Activated naive CD4-positive, alpha-beta T cell (primary cell): ENCODE measurements at places on chromosomes 1 and 21.
A peak's percentile ranks its signal among the peaks of the same experiment; 100 is the strongest.

- no peak for DNase-seq
These were observed 14.7 kb downstream of the CACHD1 start for GRCh38 chr1:64484651-64485050.

- DNase-seq = no peak
These were observed at the start of gene SLC44A3 for GRCh38 chr1:94819945-94820746. Gene SLC44A3 (plus strand): TSS chr1:94820357. CDS start chr1:94820452, 95 bp downstream.

- no peak for DNase-seq
These were observed 193.2 kb downstream of the DHRS3 start for GRCh38 chr1:12424793-12425192.

- DNase-seq = no peak
These were observed 146.1 kb upstream of the FGGY start for GRCh38 chr1:59150577-59151386.

DNA sequence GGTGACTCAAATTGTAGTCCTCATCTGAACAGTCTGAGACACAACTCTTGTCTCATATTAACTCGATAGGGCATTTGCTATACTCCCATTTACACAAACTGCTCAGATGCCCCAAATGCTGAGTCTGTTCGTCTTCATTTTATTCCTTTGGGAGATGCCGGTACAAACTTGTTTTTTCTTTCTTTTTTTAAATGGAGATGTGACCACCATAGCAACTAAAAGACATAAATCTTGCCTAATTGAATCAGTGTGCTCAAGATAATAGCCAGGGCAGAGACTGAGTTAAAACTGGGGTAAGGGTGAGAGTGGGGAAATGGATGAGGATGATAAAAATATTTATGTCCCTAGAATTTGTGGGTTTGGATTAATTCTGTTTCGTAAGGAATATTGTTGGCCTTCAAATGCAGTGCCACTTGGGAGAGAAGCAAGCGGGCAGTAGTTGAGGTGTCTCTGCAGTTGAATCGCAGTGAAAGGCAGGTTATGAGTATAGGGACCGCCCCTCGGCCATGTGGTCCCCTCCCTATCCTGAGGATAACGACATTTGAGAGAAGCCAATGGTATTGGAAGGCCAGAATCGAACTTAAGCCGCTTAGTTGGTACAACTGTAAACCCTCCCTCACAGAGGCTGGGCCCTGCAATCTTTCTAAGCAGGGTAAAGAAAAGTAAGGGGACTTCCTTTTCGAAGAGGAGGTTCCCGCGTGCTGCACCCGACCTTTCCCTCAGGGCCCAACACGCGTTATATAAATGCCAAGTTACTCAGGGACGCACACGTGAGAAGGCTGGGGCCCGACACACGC lies 859 bp upstream of the LRRC8B start:
- peak; percentile 37 for DNase-seq

DNA sequence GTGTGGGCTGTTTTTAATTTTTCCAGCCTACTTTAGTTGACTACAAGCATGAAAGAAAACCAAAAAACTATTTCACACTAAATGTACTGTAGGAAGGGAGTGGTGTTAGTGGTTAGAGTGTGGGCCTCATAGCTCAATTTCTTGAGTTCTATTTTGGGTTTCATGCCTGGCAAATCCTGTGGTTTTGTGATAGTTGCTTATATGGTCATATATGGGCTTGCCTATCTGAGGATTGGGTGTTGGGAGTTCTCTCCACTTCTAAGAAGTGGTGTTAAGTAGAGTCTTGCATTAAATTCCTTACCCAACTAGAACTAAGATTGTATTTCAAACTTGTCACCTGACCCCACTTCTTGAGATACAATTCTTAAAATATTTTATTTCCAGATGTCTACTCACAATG lies 37.8 kb upstream of the COL11A1 start:
- no peak for DNase-seq

DNA sequence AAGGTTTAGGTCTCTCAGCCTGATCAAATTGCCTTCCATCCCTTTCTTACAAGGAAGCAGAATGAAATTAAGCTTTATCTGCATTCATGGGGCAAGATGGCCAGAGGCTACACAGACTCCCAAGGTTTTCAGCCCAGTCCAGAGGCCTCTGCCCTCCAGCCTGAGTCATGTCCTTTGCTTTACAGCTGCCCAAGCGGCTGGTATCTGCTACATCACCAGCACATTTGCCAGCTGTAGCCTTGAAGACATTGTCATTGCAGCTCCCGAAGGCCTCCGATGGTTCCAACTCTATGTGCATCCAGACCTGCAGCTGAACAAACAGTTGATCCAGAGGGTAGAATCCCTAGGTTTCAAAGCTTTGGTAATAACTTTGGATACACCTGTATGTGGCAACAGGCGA lies 16.0 kb downstream of the HAO2 start:
- no peak for DNase-seq

DNA sequence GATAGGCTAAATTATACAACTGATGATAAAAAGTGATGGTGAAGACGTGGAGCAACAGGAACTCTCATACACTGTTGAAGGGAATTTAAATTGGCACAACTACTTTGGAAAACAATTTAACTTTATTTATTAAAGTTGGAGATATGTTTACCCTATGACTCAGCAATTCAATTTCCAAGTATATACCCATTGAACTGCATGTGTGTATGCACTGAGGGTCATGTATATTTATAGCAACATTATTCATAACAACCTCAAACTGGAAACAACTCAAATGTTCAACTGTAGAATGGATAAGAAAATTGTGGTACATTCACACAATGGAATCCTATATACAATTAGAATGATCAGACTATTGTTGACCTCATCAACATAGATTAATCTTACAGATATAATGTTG lies 16.5 kb upstream of the BCAS2 start:
- DNase-seq = no peak

DNA sequence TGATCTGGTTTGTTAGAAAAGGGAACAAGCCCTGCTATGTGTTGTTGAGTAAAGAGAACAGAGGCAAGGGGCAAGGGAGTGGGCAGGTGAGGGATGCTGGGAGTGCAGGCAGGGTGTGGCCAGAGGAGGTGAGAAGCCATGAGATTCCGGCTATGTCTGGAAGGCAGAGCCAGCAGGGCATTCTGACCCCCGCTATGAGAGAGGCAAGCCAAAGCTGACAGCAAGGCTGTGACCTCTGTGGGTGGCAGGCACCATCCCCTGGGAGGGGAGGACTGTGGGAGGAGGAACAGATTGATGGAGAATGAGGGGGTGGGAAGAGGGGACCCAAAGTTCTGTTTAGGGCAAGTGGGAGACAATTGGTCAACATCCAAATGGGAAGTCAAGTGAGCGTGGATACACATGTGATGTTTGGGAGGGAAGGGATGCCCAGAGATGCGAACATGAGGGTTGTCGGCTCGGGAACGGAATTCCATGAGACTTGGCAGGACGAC lies 19.5 kb upstream of the PADI6 start:
- DNase-seq = no peak

DNA sequence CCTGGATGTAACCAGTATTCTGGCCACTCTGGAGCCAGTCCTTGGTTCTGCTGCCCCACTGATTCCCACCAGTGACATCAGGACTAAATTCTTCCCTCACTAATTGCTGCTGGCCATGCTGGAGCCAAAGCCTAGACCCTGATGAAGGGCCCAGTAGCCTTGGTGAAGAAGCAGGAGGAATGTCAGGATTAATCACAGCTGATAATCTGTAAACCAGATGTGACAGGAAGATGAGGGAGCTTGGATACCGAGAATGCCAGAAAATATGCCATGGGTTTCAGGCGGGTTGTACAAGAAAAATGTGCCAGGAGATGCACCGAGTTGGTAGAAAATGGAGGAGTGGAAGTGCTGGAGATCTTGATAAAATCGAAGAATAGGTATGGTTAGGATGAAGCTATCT lies 119.0 kb upstream of the PPP2R5A start:
- DNase-seq = no peak

DNA sequence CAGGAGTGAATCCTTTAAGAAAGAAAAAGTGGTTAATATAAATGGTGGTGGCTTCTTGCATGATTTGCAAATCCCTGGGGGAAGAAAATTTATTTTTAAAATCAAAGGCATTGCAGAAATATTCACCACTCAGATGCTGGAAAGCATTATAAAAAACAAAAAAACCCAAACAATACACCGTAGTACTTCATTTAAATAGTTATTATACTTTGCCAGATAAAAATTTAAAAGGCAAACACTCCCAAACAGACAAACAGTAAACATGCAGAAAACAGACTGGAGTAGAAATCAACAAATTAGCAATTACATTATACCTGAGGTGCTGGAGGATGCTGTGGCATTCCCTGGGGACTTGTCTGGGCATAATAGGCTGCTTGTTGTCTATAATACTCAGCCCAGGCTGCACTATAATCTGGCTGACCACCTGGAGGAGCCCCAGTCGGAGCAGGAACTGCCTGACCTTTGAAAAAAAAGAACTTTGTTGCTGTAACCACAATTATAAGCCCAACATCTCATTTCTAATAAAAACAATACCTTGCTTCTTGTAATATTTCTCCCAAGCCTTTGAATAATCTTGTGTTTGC lies 29.9 kb downstream of the FUBP1 start:
- DNase-seq = no peak

- no peak for DNase-seq
These were observed 4.4 kb downstream of the KCNN3 start for GRCh38 chr1:154865442-154866256.

GRCh38 chr1:215040190-215040589 lies 42.3 kb upstream of the KCNK2 start:
- DNase-seq = no peak

- DNase-seq = no peak
These were observed 5.5 kb downstream of the MTR start for GRCh38 chr1:236800623-236801022.

DNA sequence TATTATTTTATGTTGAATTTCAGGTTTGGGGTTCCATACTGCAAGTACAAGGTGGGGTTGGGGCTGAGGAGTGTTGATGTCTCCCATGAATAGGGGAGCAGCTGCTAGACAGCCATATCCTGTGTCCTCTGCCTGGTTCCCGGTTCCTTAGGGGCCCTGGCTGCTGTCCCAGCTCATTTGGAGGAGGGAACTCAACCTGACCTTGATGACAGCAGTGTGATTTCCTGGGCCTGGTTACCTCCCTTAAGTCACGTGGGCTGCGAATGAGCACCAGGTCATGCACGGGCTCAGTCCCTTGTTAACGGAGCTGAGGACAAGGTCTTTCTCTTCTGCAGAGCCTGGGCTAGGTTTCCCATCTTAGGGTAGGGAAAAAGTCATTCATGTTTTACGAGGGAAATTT lies 85.1 kb downstream of the MTR start:
- DNase-seq = no peak

GRCh38 chr1:222424826-222425225 lies 123.1 kb downstream of the HHIPL2 start:
- DNase-seq = no peak

GRCh38 chr1:10917513-10918454 lies 94.7 kb upstream of the TARDBP start:
- no peak for DNase-seq

DNA sequence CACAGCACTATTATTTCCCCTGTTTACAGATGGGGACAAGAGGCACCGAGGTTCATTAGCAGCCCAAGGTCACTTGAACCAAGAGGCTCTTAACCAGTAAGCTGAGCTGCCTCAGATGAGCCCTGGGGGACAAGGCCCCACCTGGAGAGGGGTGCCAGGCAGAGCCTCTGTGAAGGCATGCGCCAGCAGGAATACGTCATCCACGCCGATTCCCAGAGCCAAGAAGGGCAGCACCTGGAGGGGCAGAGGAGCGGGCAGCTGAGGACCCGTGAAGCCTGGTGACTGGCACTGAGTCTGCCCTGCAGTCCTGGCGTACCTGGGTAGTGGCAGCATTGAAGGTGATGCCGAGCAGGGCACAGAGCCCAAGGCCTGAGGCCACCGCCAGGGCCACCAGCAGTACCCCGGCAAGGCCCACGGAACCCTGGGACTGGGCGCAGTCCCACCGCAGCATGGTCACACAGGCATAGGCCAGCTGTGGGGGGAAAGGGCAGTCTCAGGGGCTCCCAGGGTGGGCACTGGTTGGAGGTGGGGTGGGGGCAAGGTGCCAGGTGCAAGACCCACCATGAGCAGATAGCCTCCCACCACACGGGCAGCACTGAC lies 14.1 kb downstream of the PTCH2 start:
- no peak for DNase-seq

GRCh38 chr1:119532324-119532910 lies 25.4 kb downstream of the HSD3B1 start:
- no peak for DNase-seq

DNA sequence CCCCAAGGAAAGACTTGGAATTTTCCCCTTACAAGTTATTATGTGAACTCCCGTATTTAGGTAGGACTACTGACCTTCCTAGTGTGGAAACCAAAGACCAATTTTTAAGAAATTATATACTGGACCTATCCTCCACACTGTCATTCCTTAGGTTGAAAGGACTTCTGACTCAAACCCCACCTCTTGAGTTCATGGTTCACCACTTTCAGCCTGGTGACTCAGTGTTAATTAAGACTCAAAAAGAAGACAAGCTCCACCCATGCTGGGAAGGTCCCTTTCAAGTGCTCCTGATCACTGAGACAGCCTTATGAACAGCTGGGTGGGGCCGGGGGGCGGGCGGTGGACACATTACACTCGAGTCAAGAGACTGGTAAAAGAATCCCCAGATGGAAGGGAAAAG lies 113.2 kb downstream of the LRRC53 start:
- DNase-seq = no peak

GRCh38 chr1:162179121-162179520 lies 109.6 kb downstream of the NOS1AP start:
- DNase-seq = no peak

DNA sequence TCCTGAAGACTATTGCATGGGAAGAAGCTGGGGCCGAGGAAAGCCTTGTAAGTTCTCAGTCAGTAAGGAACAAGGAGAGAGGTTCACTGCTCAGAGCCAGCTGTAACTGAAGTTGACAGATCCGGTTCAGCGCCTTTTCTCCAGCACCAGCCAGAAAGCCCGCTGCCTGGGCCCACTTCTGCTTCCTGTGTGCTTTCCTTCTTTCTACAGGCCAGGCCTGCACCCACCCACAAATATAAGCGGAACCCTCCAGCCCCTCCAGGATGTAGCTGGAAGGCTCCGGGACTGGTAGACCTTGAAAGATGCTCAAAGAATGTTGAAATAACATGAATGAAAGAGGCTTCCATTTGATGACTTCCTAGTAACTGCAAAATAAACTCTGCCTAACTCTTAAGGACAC lies 38.8 kb downstream of the PARP1 start:
- DNase-seq = no peak

GRCh38 chr1:1089731-1090423 lies 15.8 kb upstream of the RNF223 start:
- DNase-seq = no peak

DNA sequence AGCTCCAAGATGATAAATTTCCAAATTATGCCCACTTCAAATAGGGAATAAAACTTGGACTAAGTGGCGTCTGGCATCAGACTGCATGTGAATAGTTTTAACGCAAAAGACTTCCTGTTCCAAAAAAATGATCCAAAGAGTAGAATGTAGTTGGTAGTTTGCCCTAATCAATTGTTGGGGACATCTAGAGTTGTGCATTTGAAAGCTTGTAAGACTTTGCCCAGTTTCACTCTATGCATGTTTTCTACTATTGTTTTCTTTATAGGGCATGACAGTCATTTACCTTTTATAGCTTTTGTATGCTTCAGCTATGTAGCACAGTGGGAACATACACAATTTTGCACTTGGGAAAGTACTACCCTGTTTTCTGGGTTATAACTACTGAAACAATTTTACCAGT lies 86.0 kb downstream of the HS2ST1 start:
- no peak for DNase-seq
